ENCODE measurements at places on chromosomes 12 and 14.

DNA sequence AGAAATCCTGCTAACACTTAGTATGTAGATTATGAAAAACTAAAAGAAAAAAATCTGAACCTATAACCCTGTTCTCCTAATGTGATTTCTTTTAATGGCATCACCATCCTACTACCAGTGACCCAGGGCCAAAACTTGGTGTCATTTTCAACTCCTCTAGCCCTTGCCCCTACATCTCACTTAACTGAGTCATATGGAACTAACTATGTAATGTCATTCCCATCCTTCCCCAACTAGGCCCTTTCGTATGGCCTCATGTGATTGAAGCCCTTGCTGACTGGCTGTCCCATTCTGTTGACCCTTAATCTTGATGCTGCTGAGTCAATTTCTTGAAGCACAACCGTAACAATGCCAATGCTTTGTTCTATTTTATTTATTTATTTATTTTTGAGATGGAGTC lies 7.6 kb downstream of the DMAC2L start:
- no peak for DNase-seq

DNA sequence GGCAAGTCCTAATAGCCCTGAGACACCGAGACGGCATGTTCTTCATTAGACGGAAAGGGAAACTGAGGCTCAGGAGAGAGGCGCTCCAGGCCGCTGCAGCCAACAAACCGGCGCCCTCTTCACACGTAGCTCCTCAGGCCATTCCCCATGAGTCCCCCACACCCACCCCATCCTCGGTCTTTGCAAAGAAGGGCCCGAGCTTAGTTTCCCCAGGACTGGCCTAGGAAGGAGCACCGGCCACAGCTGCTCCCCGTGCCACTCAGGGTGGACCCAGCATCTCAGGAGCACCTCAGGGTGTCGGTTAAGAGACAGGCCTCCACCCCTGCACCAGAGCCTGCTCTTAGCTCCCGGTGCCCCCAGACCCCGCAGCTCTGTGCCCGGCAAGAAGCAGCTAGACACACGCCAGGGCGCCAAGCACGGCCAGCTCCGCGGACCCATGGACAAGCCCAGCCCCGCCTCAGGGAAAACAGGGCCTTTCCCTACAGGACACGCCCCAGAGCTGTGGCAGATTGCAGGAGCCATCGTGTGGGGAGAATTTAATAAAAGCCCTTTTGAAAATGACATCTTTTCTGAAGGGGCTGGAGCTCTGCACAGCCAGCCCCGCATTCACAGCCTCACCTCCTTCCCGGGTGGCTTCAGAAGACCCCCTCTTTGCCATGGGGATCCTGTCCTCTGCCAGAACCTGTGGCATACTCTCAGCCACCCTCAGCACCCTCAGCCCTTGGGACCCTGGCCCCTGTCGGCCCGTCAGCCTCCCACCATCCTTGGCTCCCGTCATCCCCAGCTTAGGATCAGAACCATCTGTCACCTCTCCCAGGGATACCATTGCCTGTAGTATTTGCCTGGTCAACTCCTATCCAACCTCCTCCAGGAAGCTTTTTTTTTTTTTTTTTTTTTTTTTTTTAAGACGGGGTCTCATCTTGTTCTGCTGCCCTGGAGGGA lies 59.7 kb downstream of the LGMN start:
- no peak for DNase-seq

GRCh38 chr12:39227218-39227617 lies 215.7 kb downstream of the KIF21A start:
- no peak for DNase-seq

GRCh38 chr14:78319887-78320635 lies 149.9 kb downstream of the NRXN3 start:
- no peak for DNase-seq

DNA sequence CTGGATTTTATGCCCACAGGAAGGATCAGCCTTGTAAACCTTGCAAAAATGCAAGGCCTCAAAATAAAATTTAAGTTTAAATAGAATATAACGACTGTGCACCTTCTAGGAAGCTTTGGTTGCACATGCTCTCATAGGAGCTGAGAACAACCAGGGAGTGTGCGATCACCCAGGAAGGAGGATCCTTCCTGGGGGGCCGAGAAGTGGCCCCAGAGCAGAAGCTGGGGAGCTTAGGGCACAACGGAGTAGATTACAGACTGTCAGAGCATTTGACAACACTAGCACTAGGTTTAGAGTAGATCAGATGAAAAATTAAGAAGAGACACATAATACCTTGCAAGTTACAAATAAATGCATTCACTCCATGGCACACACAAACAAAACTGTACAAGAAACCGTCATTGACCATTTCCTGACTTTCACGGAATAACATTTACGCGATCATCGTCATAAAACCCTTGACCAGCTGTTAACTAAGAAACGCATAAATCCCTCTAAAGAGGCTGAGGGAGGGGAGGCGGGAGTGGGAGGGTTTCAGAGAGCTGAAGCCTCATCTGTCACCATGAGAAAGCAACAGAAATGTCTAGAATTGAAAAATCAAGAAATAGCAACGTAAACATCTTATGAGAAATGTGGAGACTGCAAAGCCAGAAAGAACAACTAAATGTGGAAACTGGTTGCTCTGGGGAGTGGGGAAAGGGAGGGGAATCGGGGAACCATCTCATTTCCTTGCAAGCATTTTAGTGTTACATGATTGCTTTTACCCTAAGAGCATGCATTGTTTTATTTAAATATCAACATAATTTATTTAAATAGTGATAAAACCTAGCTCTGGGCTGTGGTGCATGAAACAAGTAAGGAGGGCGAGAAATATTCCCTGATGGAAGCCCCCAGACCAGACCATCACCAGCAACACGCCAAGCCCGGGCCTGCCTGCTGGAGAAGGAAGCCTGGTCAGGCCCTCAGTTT lies 13.1 kb upstream of the CCDC85C start:
- DNase-seq: no peak

- no peak for DNase-seq
These were observed 305.1 kb upstream of the GARIN2 start for GRCh38 chr14:66884149-66884548.

GRCh38 chr12:6158749-6159148 lies 34.3 kb upstream of the VWF start:
- DNase-seq: no peak

DNA sequence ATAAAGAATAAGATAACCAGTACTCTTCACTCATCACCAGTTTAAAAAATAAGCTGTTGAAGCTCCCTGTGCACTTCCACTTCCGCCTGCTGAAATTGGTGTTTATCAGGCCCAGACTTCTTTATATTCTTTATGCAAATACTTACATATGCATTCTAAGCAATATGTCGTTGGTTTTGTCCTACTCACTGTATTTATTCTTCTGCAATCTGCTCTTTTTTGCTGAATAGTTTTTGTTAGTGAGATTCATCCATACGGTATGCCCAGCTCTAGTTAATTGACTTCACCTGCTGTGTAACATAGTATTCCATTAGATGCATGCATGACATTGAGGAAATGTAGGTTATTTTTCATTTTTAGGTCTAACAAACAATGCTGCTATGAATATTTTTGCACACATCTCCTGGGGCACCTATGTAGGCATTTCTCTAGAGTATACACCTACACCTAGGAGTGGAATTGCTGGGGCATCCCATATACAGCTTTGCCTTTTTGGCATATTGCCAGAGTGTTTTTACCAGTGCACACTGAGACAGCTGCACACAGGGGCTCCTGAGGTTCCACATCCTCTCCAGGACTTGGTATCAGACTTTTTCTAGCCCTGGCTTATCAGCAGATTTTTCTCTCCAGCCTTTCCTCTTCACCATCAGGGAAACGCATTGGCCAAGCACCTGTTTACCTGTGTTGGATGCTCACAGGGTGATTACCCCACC lies 1.0 kb upstream of the NRIP2 start:
- DNase-seq: no peak

DNA sequence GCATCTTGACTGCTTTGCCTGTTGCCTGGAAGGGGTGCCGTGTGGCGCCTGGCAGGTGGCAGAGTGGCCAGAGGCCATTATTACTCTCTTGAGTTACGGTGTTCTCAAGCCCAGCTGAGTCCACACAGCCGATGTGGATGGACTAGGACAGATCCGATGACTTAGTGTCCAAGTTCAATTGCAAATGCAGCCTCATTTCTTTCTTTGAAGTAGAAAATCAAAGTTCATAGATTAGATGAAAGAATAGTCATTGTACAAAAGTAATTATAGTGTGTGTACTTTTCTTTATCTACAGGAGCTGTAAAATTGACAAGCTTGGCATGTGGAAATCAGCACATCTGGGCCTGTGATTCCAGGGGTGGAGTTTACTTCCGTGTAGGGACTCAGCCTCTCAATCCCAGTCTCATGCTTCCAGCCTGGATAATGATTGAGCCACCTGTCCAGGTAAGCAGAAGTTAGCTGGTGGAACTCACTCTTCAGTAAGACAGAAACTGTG lies 44.7 kb downstream of the ANKRD9 start:
- no peak for DNase-seq

DNA sequence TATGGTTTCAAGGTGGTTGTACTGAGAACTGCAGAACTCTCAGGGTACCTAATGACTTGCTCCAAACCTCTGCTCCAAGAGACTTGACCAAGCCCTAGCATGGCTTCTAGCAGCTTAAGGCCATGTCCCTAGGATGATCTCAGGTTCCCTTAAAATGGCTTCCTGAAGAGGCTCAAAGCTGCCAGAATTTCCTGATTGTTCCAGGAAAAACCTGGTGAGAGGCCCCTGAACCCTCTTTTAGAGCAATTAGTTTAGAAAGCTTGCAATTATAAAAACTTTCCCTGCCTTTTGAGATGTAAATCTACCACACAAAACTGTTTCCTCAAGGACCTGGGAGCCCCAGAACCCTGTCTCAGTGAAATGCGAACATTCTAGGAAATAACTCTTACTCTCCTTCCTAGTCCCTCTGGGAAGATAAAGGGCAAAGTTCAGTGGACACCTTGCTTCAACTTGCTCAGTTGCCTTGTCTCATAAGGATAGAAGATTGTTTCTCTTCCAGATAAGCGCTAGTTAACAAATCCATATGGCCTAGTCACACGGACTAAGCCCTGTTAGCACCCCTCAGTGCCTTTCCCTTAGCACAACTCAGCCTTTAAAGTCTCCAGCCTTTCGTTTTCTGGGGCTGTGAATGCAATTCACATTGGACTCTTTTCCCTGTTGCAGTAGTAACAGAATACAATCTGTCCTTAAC lies 2.5 kb downstream of the CMAS start:
- no peak for DNase-seq

- no peak for DNase-seq
These were observed 424 bp downstream of the BBOF1 start for GRCh38 chr14:74019408-74020137.

DNA sequence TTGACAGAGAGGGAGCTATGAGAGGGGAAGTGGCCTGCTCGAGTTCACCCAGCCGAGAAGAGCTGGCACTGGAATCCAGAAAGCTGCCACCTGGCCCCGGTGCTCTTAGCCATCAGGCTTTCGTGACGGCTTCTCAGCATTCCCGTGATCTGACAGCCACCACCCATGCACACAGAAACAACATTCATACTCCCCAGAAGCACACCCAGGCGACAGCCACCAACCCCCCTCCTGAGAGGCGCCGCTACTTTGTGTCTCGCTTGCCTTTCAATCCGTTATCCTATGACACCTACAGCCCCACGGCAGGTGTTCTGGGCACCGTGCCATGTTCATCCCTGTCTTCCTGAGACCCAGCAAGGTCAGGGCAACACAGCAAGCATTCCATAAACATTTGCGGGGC lies 31.4 kb downstream of the PSMC1 start:
- DNase-seq: no peak

DNA sequence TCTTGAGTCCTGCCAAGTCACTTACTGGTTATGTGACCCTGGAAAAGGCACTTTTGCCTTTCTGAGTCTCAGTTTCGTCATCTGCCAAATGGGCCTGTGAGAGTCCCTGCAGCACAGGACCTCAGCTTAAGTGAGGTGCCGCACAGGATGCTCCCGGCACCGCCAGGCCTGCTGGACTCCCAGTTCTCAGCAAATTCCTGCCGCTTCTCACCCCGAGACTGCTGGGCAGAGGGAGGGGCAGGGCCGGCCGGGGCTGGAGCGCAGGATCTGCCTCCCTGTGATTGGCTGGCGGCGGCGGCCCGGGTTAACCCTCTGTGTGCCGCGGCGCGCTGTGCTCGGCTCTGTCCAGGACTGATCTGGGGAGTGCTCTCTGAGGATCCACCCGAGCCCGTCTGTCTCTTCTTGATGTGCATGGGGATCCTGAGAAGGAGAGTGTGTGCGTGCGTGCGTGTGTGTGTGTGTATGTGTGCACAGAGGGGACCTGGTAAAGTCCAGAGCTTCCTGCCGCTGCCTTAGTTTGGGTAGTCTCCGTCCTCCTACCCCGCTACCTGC lies 8.6 kb downstream of the SETD1B start:
- DNase-seq: no peak

GRCh38 chr12:43004908-43005307 lies 415.4 kb upstream of the PRICKLE1 start:
- no peak for DNase-seq

GRCh38 chr12:41993283-41993682 lies 151.4 kb downstream of the GXYLT1 start:
- no peak for DNase-seq

DNA sequence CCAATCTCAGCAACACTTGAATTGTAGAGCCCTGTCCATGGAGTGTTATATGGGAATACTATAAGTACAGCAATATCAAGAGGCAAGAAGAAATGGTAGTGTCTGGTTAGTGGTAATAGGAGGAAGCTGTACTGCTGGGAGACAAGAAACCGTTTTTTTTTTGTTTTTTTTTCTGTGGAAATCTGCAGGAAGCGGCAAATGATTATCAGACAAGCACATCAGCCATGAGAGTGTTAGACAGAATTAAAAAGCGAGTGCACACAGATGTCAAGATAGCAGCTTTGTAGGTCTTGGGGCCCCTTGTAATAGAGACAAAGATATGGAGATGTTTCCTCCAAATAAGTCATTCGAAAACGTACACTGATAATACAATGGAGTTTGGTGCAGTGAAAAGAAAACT lies 6.7 kb downstream of the TESPA1 start:
- DNase-seq: no peak

DNA sequence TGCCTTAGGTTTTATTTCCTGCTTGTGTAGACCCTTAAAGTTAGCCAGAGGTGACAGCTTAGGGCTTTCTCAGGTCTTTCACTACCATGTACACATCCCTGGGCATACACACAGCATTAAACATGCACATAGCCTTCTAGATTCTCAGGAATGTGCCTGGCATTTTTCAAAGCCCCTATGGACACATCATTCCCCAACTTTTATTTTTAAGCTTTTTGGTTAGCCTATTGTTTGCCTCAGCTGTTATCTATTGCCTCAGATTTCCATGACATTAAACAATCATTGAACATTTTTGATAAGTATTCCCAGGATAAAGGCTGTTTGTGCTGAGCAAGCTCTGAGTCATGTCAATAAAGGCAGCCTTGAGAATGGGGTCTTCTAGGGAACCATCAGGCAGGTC lies 15.1 kb upstream of the PPM1A start:
- DNase-seq: no peak

DNA sequence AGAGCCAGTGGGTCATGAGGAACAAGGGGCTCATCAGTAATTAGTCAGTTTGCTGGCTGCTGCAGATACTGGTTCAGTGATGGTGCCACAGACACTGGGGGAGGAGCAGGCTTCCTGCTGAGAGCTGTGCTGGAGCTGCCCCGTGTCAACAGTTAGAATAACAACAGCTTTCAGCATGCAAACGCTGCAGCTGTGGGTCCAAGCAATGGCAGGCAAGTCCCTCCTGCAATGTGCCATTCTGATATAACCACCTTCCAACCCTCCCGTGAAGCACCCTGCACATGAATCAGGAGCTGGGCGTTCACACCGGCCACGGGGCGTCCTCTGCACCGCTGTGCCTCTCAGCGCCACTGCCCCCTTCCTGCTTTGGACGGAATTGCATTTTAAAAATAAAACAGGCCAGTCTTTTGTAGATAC lies 258.4 kb upstream of the SFSWAP start:
- no peak for DNase-seq

All from stimulated activated CD8-positive, alpha-beta memory T cell treated with anti-CD3 and anti-CD28 coated beads, Interleukin-7, amount 100 ng/mL, for 24 hours (primary cell).